Gastrocnemius medialis (tissue), 4 donors: ENCODE measurements at places on chromosomes 12 and 14. TPM values are rescaled to one million over a fixed set of nuclear protein-coding genes. Genes with fewer than 3 reads are reported as not detected.

CTSG gene
- not detected for total RNA-seq

CLMN gene
- 8.8 TPM for total RNA-seq

PPP1R1A gene
- 312 TPM for total RNA-seq

GLIPR1L2 gene
- total RNA-seq, result not detected

BDKRB2 gene
- 0.10 TPM for total RNA-seq

DDN gene
- total RNA-seq, result 173 TPM

DNA sequence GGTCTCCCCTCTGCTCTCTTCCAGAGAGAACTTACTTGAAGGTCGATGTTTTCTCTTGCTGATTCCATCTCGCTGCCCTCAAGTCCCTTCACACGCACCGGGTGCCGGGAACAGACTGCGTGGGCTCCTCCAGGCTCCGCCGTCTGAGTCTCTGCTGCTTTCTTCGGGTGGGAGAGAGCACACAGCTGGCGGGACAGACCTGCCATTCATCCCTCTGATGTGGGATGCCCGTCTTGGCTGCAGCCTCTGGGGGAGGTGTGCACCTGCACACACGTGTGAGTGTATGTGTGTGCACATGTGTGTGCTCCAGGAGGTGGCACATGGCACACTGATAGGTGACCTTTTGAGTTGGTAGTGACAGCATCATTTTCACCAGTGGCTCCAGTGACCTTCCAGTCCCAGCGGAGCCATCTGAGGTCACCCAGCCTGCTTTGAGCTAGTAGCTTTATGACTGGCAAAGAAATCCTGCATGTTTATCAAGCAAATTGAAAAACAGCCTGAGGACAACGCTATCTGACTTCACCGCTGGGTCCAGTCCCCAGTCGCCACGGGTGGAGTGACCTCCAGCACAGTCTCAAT is at the start of gene NINJ2:
Gene NINJ2, minus strand, starts transcription at position 153 of the 579 bp plus-strand sequence. Its CDS starts 85 bp downstream, at position 68.
- DNase-seq, result no peak

DNA sequence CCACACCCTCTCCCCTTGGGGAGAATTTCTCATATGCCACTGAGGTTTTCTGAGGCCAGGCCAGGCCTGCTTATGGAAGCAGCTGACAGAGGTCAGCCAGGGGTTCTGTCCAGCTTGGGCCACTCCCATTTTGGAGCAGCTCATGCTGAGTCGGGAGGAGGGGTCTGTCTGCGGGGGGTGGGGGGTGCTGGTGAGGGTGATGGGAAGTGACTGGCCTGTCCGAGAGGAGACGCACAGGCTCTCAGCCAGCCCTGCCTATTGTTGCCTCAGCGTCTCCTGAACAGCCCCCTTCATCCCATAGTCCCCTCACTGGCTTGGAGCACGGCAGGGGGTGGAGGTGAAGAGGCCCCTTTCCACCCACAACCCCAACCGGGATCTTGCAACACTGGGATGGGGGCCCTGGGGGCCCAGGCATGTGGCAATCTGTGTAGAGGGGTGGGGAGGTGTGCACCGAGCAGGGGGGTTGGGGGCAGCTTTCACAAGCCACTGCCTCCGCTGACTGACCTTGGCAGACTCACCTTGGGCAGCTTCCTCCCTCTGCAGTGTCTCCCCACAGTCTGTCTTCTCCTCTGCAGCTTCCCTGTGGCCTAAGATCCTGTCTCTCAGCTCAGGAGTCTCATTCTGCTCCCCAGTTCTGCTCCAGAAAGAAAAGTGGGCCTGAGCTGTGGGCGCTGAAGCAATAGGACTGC is 5.5 kb downstream of the CEBPE start:
- no peak for DNase-seq

- no peak for DNase-seq
These were observed 886.0 kb upstream of the FBXO33 start for GRCh38 chr14:40318211-40318719.

GRCh38 chr12:62294378-62294777 is 34.2 kb downstream of the USP15 start:
- no peak for DNase-seq

DNA sequence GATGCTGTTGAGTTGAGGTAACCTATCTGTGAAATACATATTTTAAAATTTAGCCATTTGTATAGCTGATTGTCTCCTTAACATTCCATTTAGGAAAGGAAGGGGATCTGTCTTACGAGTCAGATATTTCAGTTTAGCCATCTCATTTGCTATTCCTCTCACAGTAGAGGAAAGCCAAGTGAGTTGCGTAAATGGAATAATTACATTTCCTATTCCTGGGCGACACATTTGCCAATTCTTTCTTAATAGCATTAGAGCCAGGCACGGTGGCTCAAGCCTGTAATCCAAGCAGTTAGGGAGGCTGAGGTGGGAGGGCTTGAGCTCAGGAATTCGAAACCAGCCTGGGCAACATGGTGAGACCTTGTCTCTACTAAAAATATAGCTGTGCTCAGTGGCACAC is 116.3 kb downstream of the TMX1 start:
- DNase-seq, result no peak

GRCh38 chr14:39861229-39861600 is 429.0 kb upstream of the FBXO33 start:
- DNase-seq, result no peak

DNA sequence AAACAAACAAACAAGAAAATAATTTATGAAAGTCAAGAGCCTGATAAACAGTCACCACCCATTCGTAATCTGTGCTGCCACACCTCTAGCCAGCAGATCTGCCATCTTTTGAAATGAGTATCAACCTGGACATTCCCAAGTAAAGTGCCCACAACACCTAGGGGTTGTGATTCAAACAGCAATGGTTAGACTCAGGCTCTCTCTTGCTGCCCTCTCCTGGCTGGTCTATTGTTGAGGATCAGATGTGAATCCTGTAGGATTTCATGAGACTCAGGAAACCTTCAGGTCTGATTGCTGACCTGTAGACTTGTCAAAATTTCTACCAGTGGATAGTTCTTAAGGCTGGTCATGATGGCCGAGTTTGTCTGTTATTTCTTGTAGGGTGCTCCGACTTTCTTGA is 26.8 kb downstream of the DGLUCY start:
- DNase-seq, result no peak

DNA sequence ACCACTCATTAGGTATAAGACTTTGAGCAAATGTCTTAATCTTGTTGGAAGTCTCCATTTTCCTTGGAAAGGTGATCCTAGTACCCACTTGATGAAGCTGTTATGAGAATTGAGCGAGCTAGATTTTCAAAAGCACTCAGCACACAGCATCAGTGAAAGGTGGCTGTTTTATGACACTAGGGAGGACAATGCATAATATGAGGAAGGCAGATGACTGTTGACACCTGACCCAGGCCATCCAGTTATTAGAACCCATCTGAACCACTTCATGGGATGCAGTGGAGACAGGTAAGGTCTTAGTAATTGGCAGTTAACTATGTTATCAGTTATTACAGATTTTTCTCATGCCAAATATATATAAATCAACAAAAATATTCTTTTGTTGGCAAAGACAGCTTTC is 369.9 kb upstream of the PDE3A start:
- DNase-seq, result no peak
